HT-29 (cell line): ENCODE measurements at places on chromosomes 5 and 9. TPM values are rescaled to one million over a fixed set of nuclear protein-coding genes. Genes with fewer than 3 reads are reported as not detected.

The GRXCR2 gene
- not detected in 2 replicates for total RNA-seq

The BTF3 gene
- total RNA-seq = 233 and 255 TPM in 2 replicates

GRCh38 chr5:38438757-38439156 is 117.7 kb downstream of the LIFR start:
- DNase-seq = no peak

DNA sequence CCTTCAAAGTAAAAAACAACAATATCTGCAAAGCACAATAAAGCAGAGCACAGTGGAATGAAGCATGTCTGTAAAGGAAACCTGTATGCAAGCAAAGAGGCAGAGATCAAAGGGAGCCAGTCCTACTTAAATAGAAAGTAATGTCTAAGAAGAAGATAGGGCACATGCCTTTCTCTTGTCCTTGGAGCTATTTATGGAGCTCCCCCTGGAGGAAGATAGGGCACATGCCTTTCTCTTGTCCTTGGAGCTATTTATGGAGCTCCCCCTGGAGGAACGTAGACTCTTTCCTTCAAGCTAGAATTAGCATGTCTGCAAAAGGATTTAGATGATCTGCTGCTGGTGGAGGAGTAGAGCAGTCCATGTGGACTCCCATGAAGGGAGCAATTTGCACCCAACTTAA is 168.1 kb upstream of the RASEF start:
- peak; percentile 5 for DNase-seq

GRCh38 chr9:69943148-69943806 is 100.4 kb upstream of the MAMDC2 start:
- DNase-seq = no peak

DNA sequence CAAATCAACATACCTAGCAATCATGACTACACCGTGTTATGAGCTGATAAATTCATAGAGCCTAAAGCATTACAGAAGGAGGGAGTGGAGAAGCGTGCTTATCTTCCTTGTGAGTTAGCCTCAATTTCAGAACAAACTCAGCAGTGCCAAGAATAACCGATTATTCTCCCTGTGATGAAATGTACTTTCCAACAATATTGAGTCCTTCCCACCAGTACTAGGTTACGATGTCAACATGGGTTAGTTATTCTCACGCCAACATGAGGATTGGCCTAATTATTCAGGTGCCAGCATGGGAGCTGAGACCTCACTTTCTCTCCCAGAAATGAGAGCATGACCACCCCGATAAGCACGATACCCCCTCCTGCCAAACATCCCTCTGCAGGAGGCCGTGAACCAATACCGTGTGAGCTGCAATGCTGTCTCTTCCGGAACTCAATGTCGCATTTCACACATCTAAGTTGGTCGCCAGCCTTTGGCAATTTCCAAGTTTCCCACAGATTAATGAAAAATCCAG is 193.7 kb downstream of the ENC1 start:
- DNase-seq = no peak

GRCh38 chr5:61866930-61867329 is 439.1 kb upstream of the KIF2A start:
- DNase-seq = peak; percentile 31

DNA sequence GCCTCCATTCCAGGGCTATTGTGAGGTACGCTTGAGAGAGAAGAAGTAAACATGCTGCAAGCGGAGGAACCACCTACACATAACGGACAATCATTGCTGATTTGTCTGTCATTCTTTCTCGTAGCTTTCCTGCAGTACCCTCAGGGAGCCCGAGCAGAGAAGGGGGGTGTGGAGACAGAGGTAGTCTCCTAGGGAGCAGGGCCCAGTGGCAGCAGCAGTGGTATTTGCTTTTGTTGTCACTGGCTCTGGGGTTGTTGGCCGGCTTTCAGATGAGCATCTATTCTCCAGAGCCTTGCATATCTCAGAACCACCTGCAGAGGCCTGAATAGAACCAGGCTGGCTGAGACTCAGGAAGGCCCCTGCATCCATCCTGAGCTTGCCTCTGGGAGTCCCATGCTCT is 19.9 kb downstream of the ENHO start:
- peak; percentile 40 for DNase-seq

DNA sequence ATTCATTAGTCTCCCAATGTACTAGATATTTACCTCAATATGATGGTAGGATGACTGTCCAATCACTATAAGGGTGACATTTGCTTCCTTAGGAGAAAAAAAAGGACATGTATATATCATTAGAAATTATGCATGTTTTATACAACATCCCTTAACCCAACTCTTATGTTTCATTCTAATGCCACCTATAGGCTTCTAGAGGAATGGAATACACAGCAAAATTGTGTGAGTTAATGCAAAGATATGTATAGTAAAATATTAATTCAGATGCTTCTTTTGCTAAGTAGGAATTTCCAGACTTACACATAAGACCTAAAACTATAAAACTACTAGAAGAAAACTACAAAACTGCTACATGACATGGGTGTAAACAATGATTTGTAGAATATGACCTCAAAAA is 3.5 kb downstream of the PRXL2C start:
- peak; percentile 47 for DNase-seq

DNA sequence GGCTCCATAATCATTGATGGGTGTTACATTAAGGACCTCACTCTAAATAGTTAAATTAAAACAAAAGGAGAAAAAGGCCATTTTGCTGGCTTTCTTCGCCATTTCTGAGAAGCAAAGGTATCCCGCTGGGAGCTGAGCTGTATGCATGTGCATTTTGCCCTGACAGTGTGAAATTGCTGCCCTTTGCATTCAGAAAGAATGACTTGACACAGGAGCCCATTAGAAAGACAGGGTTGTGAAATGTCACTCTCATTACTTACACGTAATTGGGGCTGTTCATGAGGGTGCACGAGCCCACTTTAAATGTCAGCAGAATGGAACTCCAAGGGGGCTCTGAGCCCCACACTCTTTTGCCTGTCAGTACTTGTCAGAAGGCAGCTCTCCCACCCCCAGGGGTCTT is 85.0 kb downstream of the SEMA4D start:
- no peak for DNase-seq

- peak; percentile 85 for DNase-seq
Observed at GRCh38 chr5:172740428-172741205, 30.4 kb downstream of the DUSP1 start.

DNA sequence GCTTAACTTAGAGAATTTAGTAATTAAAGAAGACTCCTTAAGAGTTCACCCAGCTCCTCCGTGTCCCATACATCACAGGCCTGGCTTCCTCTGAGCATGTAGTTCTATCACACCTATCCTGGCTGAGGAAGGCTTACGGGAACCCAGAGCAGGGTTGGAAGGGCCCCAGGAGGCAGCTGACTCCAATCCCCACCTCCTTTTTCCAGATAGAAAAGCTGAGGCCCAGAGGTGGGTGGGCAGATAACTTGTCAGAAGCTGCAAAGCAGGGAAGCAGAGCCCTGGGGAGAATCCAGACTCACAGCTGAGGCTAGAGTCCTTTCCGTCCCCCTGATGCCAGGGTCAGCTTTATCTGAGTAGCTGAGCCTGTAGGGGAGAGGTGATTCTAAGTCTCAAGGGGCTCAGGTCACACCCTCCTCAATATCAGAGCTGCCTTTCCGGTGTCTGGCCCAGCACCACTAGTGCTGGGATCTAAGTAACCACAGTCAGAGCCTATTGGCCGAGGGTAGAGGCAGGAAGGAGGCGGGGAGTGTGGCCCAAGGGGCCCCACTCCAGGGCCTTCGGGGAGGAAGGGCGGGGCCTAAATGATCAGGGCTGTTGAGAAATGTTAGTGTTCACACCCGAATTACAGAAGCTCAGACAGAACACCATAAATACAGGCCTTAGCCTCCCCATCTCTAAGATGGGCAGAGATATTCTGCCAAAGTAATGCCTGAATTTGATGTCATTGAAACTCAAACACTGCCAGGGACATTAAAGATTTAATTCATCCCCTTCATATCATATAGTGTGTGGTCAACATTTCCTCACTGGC is 9.9 kb downstream of the CCDC69 start:
- DNase-seq = no peak

- no peak for DNase-seq
Observed at GRCh38 chr5:154136141-154136540, 54.4 kb upstream of the GALNT10 start.

- no peak for DNase-seq
Observed at GRCh38 chr9:108474356-108474755, 381.4 kb downstream of the ACTL7B start.

DNA sequence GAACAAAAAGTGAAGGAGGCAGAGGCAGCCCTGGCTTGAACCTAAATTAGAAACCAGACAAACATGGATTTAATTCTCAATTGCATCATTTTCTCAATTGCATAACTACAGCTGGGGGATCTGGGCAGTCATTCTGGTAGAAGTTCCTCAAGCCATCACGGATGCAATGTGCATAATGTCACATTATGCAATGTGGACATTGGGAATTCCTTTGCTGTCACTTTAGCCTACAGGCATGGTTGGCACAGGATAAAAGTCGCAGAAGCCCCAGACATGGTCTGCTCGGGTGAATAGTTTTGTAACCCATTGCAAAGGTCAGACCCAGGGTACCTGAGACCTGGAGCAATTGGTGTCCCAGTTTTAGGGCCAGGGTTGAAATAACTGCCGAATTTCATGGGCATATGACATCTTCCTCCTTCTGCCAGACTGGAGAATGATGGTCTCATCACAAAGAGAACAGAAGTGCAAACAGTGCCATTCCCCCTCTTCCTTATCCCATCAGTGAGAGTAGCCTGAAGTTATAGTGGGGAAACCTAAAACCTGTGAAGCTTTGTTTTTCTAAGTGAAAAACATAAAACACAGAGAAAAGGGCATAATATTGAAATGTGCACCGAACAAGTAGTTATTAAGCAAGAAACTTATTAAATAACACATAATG is 290.8 kb downstream of the MSX2 start:
- no peak for DNase-seq
